Thymus (tissue), 14 donors: ENCODE measurements at places on chromosomes 16 and 17. TPM values are rescaled to one million over a fixed set of nuclear protein-coding genes. Genes with fewer than 3 reads are reported as not detected.

The CA5A gene
- 0.09 TPM for total RNA-seq

DNA sequence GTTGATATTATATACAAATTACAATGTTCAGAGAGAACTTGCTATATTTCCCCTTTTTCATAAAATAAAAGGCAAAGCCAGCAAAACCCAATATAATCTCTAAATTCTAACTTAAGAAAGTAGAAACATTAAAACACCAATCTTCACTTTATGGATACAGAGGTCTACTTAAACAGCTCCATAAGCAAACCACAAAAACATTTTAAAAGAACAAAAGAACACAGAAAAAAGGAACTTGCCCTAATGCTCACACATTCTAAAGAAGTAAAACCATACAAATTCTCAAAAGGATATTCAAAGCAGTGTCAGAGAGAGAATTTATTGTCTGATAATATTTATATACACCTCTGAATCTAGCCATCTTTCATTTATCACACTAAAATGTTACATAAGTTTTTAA, 606 bp downstream of the ABCA10 start:
- no peak for DNase-seq

The SLFN12 gene
- 9.7 TPM for total RNA-seq

- DNase-seq = no peak
These were observed 258.3 kb upstream of the MON1B start for GRCh38 chr16:76932541-76933211.

DNA sequence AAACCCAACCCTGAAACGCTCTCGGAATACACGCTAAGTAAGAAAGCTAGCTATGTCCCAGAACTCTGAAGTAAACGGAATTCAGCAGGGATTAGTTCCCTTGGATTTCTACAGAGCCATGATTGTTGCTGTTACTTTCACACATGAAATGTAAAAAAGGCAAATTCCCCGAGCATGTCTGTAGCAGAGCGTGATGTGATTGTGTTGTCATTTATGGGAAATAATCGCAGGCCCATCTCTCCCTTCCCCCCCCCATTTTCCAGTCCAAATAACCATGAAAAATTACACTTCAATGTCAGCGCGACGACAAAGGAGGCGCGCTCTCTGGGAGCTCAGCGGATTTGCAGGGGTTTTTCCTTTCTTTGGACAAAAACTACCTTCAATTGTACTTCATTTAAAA, 209.0 kb downstream of the ZFHX3 start:
- DNase-seq = no peak

The ABCA3 gene
- total RNA-seq = 8.4 TPM

DNA sequence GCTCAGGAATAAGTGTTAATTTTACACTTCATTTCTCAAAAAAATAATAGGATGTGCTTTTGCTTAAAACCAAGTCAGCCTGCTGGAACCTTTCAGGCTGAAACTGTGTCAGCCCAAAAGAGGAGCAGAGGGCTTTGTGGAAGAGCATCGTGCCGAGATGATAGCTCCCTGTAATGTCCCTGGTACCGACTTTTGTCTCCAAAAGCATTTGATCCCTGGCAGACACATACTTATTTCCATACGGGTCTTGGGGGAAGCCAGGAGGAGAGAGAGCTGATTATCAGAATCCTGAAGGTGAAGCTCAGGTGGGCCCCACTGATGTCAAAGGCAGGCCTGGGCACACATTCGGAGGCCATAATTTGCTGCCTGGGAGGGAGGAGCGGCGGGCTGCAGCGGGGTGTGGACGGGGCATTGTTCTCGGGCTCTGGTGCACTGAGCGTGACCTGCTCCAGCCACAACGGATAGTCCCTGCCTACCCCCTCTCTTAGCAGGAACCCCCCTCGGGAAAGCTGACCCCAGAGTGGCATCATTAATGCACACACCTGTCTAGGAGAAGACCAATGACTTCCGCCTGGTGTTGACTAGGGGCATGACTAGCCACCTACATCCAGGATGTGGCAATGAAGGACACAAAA, 155.9 kb downstream of the C16orf78 start:
- no peak for DNase-seq

The PPY gene
- 0.33 TPM for total RNA-seq

- no peak for DNase-seq
These were observed 129.3 kb downstream of the PHKB start for GRCh38 chr16:47590472-47590871.

The KRTAP2-1 gene
- not detected for total RNA-seq

- no peak for DNase-seq
These were observed 20.1 kb downstream of the ORC6 start for GRCh38 chr16:46709469-46710005.

DNA sequence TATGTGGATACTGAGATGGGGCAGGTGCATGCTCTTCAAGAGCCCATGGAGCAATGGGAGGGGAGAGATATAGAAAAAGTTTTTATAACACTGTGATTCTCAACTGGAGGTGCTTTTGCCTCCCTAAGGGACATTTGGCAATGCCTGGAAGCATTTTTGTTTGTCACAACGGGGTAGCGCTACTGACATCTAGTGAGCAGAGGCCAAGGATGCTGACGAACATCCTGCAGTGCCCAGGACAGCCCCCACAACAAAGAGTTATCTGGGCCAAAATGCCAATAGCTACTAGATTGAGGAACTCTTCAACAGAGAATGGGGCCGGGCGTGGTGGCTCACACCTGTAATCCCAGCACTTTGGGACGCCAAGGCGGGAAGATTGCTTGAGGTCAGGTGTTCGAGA, 67.2 kb upstream of the CLEC3A start:
- no peak for DNase-seq

DNA sequence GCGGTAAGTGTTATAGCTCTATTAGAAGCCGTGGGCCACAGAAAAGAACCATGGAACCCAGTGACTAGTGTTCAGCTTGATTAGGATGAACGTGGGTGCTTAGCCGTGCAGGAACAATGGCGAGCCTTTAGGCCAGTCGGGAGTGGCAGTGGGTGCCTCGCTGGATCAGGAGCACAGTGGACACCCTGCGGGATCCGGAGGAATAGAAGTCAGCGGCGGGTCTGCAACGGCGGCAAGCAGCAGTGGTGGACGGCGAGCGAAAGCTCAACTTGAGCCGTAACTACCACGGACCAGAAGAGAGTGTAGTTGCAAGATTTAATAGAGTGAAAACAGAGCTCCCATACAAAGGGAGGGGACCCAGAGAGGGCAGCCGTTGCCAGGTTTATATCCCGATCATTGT, 37.3 kb upstream of the CDH15 start:
- no peak for DNase-seq

- DNase-seq = no peak
These were observed 175.0 kb downstream of the SPECC1 start for GRCh38 chr17:20184181-20184580.

DNA sequence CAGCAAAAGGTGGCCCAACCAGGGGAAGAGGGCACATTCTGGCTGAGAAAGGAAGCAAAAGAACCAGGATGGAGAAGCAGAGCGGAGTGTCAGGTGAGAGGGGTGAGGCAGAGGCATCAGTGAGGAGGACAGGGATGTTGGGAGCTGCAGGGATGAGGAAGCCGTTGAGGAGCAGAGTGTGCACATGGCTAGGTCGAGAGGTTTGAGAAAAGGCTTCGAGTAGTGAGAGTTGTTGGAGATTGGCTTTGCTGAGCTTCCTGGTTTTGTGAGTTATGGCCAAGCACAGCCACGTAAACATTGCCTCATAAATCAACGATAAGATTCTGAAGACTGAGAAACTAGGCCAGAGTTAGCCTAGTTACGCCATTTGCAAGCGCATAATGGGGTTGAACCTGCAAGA, 26.9 kb downstream of the DNAH2 start:
- DNase-seq = no peak

GRCh38 chr16:68088130-68088972, 3.2 kb downstream of the NFATC3 start:
- DNase-seq = no peak
